Fibroblast of skin of left quadriceps (primary cell): ENCODE measurements at places on chromosomes 16 and 17.

DNA sequence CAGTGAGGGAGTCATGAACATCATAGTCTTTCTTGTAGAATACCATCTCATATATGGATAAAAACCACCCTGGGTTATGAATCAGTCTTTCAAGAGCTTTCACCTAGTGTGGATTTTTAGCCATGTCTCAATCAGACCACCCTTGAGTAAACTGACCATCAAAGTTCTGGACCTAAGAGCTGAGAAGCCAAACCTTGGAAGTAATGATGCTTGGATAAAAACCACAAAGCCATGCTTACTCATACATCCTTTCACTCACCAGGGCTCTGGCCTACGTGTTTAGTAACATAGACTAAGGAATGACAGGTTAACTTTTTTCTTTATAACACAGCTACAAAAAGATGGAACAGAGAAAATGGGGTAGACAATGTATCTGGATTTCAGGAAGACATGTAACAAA, 167.2 kb downstream of the STX8 start:
- DNase-seq: peak; percentile 48

DNA sequence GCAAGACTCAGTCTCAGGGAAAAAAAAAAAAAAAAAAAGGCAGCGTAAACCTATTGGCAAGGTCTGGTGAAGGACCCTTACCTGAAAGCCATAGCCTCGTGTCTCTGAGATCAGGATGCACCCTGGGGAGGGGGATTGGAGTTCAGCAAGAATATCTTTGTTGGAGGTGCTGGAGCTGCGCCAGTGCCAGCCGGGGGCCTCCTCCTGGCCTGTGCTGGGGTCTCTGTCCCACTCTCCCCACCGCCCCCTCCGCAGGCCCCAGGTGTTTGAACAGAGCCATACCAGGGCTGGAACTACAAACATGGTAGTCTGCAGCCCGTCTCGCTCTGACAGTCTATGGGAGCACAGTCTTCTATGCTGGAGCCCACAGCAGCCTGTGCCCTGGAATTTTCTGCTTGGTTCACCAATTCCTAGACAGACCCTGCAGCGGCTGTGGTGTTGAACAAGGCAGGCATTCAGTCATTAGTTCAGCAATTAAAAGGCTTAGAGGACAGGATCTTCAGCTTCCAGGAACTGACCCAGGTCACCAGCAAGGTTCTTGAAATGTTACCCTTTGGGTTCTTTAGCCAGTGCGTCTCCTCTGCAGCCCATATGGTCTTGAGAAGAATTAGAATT, 42.2 kb upstream of the KIFC3 start:
- DNase-seq: no peak

- DNase-seq: no peak
Measured at GRCh38 chr16:27444015-27444414, 42.0 kb downstream of the IL21R start.

- DNase-seq: peak; percentile 77
Measured at GRCh38 chr16:86563469-86564345, 2.9 kb upstream of the FOXC2 start.

- no peak for DNase-seq
Measured at GRCh38 chr17:80758481-80759376, 214.1 kb downstream of the RPTOR start.

GRCh38 chr16:50942143-50942542, 200.3 kb downstream of the CYLD start:
- no peak for DNase-seq

DNA sequence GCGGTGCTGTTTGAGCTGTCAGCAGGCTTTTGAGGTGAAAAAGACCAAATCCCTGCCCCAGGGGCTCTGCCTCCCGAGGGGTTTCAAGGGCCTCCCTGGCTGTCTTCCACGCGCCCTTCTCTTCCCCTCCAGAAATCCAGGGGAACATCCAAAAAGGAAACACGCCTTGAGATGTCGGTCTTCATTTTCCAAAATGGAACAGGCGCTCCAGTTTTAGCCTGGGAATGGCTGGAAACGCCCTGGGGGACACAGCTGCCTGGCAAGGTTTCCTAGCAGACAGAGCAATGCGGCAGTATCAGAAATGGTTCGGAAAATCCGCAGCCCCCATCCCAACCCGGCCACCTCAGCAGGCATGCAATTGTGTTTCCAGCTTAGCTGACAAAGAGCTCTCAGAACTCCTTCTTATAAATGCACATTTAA, 16.6 kb upstream of the LITAF start:
- DNase-seq: no peak

- peak; percentile 96 for DNase-seq
Measured at GRCh38 chr16:54459509-54460262, 173.1 kb upstream of the IRX3 start.

- no peak for DNase-seq
Measured at GRCh38 chr16:68362947-68363657, 52.3 kb downstream of the PRMT7 start.

DNA sequence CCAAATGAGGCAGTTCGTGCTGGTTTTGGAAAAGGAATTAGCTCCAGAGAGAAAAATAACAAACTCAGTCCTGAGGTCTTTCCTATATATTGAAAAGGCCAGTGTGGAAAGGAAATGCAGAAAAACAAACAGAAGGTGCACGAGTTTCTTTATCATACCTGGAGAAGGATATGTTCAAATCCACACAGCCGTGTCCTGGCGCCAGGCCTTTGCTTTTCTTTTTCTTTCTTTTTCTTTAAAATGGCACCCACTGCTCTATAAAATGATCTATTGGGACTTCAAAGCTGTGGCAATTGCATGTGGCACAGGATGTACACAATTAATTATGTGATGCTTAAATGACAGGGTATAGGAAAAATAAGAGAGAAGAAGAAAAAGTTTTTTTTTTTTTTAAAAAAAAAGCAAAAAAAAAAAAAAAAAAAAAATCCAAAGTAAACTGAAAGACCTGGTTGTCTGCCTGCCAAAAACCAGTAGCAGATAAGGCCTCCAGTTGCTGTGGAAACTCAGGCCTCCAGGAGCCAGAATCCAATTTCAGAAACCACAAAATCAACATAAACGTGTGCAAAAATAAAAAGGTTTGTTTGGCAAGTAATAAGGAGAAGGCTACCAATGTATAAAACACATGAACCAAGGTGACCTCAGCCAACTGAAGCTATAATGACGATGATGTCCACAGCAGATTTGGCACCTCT, 957.6 kb upstream of the SOX9 start:
- DNase-seq: no peak

DNA sequence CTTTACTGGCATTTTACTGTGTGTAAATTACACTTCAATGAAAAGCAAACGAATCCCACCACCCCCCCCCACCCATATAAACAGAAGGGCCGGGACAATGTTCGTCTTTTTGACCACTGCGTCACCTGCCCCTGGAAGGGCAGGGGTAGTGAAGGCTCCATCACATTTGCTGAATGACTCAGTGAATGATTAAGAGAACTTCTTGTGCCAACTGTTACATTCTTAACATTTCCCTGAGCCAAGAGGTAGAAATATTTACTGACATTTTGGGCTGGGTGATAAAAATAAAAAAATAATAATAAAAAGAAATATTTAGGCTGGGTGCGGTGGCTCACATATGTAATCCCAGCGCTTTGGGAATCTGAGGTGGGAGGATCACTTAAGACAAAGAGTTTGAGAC, 24.1 kb downstream of the C16orf96 start:
- DNase-seq: no peak

- peak; percentile 16 for DNase-seq
Measured at GRCh38 chr16:72013389-72013788, 4.8 kb downstream of the DHODH start.

DNA sequence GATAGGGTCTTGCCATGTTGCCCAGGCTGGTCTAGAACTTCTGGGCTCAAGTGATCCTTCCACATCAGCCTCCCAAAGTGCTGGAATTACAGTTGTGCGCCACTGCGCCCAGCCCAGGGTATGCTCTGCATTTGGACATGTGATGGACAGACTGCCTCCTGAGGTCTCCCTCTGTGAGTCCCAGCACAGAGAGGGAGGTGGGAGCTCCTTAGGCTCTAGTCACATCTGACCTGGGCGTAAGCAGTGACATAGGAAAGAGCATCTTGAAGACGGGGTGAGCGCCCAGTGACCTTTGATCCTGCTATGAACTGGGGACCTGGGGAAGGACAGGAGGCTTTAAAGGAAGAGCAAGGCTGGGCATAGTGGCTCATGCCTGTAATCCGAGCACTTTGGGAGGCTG, 2.2 kb upstream of the GFAP start:
- DNase-seq: no peak

DNA sequence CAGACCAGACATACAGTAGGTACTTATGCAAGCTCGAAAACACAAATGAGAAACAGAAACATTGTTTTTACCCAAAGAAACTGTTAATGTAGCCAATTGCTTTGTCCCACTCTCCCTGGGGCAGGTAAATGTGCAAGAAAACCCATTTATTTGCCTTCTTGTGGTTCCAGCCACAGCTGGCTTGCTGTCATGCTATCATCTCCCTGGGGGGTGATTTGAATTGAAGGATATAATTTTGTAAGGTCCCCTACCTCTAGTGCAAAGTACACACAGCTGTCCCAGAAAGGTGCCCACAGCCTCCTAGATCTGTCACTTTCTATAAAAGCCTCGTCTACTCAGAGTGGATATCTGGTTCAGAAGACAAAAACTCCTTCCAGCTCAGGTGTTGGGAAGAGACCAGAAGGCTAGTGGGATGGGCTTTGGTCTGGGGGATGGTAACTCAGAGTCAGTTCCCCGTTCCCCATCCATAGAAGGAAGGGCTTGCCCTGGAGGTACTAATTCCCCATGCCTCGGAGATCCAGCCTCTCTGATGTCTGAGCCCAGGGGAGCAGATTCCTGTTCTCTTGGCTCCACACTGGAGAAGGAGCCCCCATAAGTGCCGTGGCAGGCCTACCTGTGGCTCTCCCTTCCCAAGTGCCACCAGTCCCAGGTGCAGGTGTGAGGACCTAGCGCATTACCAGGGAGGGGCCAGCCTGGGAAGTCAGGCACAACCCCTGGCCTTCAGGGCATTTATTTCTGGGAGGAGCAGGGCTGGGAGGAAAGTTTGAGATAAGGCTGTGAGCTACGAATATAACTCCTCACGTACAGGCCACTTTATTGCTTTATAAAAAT, 2.4 kb upstream of the PRR15L start:
- no peak for DNase-seq

DNA sequence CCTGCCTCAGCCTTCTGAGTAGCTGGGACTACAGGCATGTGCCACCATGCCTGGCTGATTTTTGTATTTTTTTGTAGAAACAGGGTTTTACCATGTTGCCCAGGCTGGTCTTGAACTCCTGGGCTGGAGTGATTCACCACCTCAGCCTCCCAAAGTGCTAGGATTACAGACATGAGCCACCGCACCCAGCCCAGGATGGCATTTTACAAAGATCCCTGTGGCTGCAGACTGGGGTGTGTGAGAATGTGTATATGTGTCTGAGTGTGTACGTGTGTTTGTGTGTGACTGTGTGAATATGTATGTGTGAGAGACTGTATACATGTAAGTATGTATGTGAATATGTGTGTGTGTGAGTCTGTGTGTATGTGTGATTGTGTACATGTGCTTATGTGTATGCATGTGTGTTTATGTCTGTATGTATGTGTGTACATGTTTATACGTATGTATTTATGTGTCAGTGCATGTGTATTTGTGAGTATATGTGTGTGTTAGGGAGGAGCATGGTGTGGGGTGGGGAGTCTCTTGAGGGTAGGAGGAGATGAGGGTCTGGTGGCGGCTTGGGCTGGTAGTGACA, 17.0 kb downstream of the RPTOR start:
- no peak for DNase-seq

GRCh38 chr17:67335245-67335835, 31.0 kb downstream of the PSMD12 start:
- no peak for DNase-seq

DNA sequence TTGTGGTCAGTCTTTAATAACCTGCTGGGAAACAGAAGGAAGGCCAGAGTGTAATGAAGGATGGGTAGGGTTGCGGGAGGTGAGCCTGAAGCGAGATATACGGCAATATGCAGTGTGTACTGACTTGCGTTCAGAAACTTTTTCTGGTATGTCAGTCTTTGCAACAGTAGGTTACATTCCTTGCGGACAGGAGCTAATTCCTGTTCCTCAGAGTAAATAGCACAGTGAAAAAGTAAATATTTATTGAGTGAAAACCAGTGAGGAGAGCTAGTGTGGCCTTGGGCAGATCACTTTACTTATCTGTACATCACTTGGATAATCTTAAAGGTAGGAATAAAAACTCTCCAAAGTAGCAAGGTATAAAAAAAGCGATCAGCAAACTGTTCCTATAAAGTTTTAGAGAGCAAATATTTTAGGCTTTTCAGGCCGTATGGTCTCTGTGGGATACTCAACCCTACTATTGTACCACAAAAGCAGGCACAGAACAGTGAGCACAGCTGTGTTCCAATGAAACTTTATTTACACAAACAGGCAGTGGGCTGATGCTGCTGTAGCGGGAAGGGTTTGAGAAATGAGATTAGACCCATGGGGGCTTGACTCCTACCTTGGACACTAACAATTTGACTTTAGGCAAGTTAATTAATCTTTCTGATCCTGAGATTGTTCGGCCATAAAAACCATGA, 348.0 kb downstream of the UTP18 start:
- DNase-seq: no peak

DNA sequence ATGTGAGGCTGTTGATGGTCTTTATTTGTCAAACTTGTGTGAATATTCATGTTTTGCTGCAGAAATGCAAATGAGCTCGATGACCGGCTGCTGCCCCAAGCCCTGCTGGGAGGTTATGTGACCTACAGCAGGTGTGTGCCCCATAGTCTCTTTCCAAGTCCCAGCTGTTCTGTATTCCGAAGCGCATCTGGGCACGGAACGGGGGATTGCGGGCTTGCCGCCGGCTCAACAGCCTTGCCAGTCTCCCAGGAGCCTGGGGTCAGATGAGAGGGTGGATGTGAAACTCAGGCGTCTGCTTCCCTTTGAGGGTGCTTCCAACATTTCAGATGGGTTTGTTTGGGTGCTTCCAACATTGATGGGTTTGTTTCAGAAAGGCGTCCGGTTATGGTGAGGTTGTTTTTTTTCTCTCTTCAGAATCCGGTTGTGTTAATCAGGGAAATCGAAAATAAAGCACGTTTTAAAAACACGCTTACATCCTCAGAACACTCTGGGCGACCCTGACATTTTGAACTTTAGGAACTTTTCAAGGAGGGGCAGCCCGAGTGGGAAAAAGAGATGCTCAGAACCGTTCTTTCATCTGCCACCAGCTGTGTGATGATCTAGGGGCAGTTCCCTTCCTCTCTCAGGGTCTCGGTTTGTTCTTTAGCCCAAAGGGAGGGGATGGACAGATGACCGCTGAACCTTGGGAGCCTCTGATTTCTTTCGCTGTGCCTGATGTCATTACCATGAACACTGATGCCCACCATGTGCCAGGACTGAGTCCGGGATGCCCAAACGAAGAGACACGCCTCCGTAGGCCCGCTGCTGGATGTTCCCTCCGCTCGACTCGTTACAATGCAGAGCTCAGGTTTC, 47.8 kb upstream of the AMZ2 start:
- no peak for DNase-seq

DNA sequence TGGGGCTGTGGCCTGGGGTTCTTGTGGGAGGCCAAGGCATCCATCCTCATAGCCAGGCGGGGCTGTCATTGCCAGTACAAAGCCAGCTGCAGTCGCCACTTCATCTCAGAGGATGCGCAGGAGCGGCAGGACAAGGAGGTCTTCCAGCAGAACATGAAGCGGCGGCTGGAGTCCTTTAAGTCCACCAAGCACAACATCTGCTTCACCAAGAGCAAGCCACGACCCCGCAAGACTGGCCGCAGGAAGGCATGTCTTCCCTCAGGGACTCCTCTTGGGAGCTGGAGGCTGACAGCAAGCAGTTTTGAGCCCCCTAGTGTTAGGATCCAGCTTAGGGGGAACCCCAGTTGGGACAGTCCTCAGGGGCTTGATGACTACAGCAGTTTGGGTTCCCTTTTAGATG, 15.1 kb upstream of the PLEKHG4 start:
- DNase-seq: no peak

GRCh38 chr17:8311131-8311790, 1.2 kb downstream of the ARHGEF15 start:
- DNase-seq: no peak
